ENCODE measurements at places on chromosomes 5 and 9. TPM values are rescaled to one million over a fixed set of nuclear protein-coding genes. Genes with fewer than 3 reads are reported as not detected.

Gene N4BP3
- polyA plus RNA-seq: 0.19 TPM

Gene BBLN
- polyA plus RNA-seq: 99.2 TPM

Gene PTPRD
- not detected for polyA plus RNA-seq

Gene SLC27A4
- 7.3 TPM for polyA plus RNA-seq

Gene NRG2
- not detected for polyA plus RNA-seq

Gene ALDH1B1
- polyA plus RNA-seq: 10.7 TPM

Gene VAV2
- 0.18 TPM for polyA plus RNA-seq

Gene LRRC70
- 2.0 TPM for polyA plus RNA-seq

Gene ZFAND5
- 57.9 TPM for polyA plus RNA-seq

DNA sequence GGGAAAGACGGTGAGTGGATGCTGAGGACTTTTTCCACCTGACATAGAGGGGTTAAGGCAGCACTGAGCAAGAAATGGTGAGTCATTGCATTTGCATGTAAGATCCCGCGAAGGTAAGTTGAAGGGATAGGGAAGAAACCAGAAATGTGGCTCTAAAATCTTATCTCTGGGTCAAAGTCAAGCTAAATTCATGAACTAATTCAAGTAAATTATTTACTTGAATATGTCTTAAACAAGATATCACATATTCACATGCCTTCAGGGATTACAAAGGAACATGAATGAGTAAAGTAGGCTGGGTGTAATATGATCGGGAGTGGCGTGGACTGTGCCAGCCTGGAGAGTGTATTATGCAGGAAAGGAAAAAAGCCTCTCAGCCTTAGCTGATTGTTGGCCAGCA lies 74.4 kb upstream of the EQTN start:
- DNase-seq: no peak
- no peaks in the 10 kb centered on the region for H3K4me1 ChIP-seq
- H3K27me3 ChIP-seq: peaks cover 3% of the 10 kb centered on the region
- no peaks in the 10 kb centered on the region for H3K36me3 ChIP-seq

DNA sequence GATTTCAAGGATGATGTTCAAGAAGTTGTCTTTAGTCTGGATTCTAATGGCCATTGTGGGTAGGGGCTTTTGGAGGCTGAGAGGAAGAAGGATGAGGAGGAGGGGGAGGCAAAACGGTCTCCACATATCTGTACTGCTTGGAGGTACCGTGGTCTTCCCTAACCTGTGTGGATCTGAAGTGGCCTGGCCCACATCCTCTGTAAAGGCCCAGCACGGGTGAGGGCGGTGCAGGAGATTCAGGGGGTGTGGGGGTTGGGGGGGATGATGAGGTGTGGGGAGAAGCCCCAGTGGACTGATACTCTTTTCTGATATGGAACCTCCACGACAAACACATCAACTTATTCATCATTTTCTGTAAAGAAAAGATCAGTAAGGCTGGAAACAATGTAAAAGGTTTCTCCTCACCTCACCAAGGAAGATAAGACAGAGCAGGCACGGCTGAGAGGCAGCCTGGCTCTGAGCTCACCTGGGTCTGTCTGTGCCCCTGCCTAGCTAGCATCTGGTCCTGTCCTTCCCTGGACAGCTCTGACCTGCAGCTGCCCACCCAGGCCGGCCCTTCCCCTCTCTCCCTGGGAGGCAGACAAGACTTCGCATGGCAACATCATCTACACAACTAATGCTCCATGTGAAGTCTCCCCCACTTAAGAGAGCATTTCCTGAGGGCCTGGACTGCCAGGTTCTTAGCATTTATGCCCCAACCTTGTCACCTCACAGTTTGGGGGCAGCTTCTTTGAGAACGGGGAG lies 5.6 kb upstream of the IL3 start:
- H3K27ac ChIP-seq: no peak overlapping the region
- no peaks in the 10 kb centered on the region for H3K36me3 ChIP-seq
- no peak for DNase-seq
- H3K27me3 ChIP-seq: no peaks in the 10 kb centered on the region
- no peak overlapping the region for H3K4me3 ChIP-seq

DNA sequence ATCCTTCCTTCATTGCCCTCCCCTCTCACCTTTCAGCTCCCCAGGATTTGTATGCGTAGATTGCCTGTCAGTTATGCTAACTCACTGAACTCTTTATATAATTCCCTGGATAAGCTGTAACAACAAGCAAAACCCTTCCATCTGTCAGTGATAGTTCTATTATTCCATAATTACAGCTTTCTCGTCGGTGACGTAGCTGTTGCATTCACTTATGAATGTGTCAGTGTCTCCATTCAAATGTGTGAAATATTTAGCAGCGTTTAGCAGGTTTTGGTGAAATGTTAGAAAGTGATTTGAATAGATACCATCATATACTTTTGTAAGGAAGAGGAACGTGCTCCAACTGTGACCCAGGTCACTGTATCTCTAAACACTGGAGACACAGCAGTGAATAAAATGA lies 45.2 kb downstream of the PIP5K1B start:
- no peaks in the 10 kb centered on the region for H3K4me1 ChIP-seq
- no peak overlapping the region for H3K4me3 ChIP-seq
- no peaks in the 10 kb centered on the region for H3K27me3 ChIP-seq
- H3K36me3 ChIP-seq: no peaks in the 10 kb centered on the region

DNA sequence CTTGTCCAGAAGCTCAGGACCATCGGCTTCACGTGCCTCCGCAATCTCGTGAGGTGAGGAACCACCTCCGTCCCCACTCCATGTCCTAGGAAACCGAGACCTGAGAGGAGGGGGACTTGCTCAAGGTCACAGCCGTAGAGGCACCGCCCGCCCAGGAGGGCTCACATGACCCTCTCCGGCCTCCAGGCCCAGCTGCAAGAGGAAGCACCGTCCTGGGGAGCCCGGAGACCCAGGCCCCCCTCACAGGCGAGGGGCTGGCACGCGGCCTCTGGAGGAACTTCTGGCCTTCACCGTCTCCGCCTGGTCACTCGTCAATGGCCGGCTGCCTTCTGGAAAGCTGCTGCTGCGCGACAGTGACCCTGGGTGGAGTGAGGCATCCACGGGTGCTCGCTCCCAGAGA lies 24.2 kb downstream of the FAM78A start:
- no peaks in the 10 kb centered on the region for H3K27me3 ChIP-seq
- H3K4me1 ChIP-seq: peaks cover 56% of the 10 kb centered on the region
- no peak for DNase-seq
- H3K27ac ChIP-seq: peak overlapping the region; percentile 51
- H3K4me3 ChIP-seq: peak overlapping the region; percentile 42

GRCh38 chr5:151191661-151192060 lies 32.2 kb downstream of the CCDC69 start:
- H3K36me3 ChIP-seq: peaks cover 8% of the 10 kb centered on the region
- no peak overlapping the region for H3K4me3 ChIP-seq
- H3K4me1 ChIP-seq: peaks cover 19% of the 10 kb centered on the region
- no peaks in the 10 kb centered on the region for H3K27me3 ChIP-seq
- H3K27ac ChIP-seq: no peak overlapping the region
- no peak for DNase-seq

DNA sequence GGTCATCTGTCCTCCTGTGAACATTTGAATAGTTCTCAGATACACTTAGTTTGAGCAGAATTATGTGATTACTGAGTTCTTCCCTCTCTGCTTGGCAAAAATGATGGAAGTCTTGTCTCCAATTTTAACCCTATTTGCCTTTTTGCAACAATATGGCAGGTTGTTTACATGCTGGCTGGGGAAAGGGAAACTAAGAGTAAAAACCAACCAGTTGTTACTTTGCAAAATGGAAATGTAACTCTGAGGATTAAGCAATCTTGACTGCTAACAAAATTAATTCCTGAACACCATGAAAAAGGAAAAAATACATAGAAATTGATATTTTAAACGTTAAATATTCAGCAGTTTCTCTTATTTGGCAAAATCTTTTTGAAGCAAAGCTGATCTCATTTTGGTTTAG lies 11.1 kb downstream of the SIT1 start:
- H3K27me3 ChIP-seq: no peaks in the 10 kb centered on the region
- H3K4me1 ChIP-seq: peaks cover 24% of the 10 kb centered on the region
- no peak overlapping the region for H3K4me3 ChIP-seq
- no peak overlapping the region for H3K27ac ChIP-seq

- H3K36me3 ChIP-seq: no peaks in the 10 kb centered on the region
- no peak overlapping the region for H3K4me3 ChIP-seq
- no peaks in the 10 kb centered on the region for H3K27me3 ChIP-seq
- H3K27ac ChIP-seq: no peak overlapping the region
- no peak for DNase-seq
- H3K4me1 ChIP-seq: no peaks in the 10 kb centered on the region
Observed at GRCh38 chr5:15833365-15833764, 333.4 kb downstream of the FBXL7 start.

DNA sequence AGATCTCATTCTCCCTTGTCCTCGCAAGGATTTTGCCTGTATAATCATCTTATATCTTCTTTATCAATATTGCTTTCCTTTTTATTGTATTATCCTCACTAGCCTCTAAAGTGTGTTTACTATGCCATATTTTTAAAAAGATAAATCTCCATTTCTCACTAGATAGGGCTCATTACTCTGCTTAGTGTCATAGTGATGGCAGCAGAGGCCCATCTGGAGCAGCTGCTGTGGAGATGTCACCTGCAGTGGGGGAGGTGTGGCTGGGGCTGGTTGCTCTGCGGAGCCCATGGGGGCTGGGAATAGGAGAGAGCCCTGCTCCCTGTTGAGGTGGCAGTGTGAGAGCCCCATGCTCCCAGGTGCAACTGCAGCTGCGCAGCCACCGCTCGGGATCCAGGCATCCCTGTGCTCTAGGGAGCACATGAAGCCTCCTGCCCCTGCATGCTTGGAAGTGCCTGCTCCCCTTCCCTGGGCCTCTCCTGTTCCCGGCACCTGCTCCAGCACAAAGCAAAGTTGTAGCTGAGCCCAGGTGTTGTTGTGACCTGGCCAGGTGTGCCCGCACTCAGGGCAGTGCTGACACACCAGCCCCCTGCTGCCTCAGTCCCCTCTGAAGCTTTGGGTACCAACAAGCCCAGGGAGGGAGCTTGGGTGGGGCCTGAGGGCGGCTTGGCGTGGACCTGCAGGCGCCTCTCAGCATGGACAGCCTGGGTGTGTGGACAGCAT lies 144.6 kb upstream of the MRPS30 start:
- H3K4me1 ChIP-seq: no peaks in the 10 kb centered on the region
- H3K27me3 ChIP-seq: no peaks in the 10 kb centered on the region
- H3K36me3 ChIP-seq: no peaks in the 10 kb centered on the region

DNA sequence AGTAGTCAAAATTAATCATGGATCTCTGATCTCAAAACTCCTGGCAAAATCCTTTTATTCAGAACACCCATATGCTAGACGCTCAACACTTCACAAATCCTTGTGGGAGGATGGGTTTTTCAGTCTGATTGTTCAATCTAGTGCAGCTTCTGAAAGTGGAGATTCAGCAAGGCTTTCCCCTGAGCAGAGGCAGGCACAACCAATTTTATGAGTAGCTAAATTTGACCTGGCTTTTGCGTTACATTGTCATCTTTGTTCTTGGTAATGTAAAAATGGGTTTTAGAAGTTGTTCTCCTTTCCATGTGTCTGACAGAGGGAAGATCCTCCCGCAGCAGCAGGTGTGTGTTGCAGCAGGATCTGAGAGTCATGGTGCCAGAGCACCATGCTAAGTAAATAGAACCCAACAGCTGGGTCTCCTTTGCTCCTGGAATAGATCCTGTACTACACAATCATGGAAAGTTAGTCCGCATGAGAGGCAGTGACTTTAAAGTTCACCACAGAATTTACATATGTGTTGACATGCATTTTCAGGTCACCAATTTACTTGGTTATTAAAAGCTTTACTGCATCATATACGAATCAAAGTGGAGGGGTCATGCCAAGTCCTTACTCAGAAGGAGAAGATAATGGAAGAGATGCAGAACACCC lies 70.1 kb upstream of the MEF2C start:
- DNase-seq: no peak
- no peak overlapping the region for H3K27ac ChIP-seq
- no peak overlapping the region for H3K4me3 ChIP-seq
- no peaks in the 10 kb centered on the region for H3K27me3 ChIP-seq

DNA sequence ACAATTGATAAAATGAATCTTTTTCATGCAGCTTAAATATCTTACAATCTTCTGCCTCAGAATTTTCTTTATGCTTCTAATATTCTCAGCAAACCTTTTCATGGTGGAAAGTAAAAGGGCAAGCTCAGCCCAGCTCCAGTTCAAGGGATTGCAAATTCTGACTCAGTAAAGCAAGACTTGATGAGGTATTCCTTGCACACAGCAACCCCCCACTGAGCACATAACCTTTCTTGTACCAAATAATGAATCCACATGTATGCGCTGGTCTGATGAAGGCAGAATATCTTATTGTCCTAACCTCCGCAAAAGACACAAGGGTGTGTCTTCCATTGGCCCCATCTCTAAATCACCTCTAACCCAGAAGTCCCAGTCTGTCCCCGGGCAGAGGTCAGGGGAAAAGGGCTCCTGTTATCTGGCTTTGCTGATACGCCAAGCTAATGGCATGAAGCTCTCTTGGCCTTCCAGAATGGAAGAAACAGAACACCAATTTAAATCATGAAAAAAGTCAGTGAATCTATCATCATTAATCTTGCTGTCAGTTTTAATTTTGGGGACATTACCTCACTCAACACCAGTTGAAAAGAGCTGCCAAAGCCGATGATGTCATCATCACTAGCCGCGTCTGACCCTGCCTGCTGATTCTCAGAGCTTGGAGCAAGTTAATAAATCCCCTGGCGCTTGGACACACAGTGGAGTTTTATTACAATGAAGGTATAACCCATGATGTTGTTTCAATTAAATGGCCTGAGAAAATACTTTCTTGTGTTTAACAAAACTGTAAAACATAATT lies 592.5 kb upstream of the CLINT1 start:
- H3K27ac ChIP-seq: no peak overlapping the region
- DNase-seq: no peak
- no peak overlapping the region for H3K4me3 ChIP-seq
- H3K27me3 ChIP-seq: no peaks in the 10 kb centered on the region
- no peaks in the 10 kb centered on the region for H3K36me3 ChIP-seq

DNA sequence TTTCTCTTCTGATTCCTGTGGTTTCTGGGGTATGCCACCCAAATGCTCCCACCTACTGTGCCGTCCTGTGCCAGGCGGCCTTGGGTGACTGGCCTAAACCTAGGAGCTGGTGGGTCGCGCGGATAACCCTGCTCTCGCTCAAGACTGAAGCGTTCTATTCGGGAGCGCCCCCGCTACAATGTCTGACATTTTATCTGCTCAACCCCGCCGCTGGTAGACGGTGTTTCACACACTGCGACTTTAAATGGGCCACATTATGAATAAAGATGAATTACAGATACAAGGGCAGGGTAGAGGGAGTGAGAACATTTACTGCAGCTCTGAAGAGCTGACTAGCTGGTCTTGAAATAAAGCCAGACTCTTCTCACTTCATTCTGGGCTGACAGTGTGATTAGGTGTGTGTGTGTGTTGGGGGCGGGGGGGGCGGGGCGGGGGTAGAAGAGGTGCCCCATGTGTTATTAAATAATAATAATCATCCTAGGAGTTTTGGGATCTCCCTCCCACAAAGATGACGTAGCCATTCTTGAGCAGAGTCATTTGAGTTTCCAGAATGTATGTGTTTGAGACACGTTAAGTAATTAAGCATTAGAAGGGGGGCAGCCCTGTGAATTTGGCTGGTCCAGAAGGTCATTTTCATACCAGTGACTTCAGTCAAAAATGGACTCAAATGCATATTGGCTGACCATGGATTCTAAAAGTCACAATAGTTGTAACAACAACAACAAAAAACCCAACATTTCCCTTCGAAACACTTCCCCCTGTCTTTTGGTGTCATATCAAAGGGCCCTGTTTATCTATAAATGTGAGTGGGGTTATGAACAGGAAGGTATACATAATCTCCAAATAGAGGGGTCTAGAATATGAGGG lies 1.0 kb upstream of the PTCH1 start:
- H3K27ac ChIP-seq: no peak overlapping the region
- H3K4me1 ChIP-seq: peaks cover 9% of the 10 kb centered on the region

GRCh38 chr5:27124590-27124989 lies 86.2 kb upstream of the CDH9 start:
- DNase-seq: no peak
- no peaks in the 10 kb centered on the region for H3K27me3 ChIP-seq
- no peaks in the 10 kb centered on the region for H3K4me1 ChIP-seq
- H3K27ac ChIP-seq: no peak overlapping the region
- no peak overlapping the region for H3K4me3 ChIP-seq
